Hematopoietic multipotent progenitor cell treated with erythropoietin and hydrocortisone succinate and interleukin-3 and kit ligand, for 8 days (in vitro differentiated cells): ENCODE measurements at places on chromosomes 12 and 14.

DNA sequence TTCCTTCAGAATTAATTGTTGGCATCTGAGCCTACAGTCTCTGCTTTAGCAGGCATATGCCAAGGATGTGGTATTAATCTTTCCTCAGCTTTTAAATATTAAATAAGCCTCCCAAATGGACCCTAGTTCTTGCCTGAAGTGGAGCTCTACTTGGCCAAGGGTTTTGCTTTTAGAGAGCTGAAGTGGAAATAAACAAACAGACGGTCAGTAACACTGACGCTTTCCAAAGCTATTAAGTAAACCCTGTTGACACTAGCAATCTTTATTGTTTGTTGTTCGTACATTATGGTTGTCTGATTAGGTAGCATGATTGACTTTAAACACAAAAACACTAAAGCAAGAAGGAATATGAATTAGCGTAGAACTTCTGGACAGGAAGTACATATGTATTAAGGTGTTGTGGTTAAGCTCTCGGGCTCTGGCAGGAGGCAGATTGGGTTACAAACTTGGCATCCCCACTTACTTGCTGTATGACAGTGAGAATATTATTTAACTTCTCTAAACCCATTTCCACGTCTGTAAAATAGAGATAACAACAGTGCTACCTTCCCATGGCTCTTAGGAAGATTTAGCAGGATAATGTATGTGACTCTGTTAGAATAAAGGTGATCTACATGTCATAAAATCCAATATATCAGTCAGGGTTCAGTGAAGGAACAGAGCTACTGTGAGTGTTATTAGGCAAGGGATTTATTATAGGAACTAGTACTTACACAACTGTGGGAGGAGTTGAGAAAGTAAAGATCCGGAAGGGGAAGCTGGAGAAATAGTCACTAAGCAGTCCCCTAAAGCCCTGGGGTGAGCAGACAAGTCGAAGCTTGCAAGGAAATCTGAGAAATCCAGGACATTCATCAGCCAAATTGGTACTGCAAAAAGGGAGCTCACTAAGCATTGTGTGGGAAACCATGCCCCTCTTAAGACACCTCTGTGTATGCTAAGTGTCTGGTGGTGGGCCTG, 92.2 kb upstream of the ATF7IP start:
- peak; percentile 78 for DNase-seq

DNA sequence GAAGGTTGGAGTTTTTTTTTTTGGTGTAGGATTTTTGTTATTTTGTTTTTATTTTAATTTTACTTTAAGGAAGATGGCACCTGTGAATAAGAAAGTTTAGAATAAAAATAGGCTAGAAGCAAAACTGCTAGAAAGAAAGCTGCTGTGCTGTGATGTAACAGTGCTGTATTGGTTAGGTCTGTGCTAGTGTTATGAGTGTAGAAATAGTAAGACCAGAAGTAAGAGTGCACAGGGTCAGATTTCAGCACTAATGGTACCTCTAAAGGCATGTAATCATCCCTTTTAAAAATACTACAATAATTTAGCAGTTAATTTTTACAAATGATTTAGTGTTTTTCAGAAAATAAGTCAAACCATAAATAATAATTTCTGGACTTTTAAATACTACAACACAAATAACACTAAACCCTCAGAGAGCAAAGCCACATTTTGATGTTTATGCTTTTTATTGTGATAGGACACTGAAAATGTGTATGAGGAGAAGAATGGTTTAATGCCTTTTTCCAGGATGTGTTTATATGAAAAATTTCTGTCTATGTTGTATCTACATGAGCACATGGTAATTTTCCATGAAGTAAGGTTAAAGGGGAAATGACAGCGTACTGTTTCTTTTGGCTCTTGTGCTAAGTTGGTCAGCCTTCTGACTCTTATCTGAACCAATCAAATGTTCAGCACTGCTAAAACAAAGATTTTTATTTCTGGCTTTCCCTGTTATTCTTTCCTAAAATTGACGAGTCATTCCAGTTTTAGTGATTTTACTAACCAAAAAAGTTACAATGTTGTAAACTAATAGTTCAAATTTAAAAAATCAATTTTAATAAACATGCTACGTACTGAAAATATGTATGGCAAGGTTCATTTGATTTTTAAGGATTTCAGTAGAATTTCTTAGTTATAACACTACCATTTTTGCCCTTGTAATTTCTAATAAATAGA, 96.1 kb downstream of the PPHLN1 start:
- DNase-seq: peak; percentile 46

DNA sequence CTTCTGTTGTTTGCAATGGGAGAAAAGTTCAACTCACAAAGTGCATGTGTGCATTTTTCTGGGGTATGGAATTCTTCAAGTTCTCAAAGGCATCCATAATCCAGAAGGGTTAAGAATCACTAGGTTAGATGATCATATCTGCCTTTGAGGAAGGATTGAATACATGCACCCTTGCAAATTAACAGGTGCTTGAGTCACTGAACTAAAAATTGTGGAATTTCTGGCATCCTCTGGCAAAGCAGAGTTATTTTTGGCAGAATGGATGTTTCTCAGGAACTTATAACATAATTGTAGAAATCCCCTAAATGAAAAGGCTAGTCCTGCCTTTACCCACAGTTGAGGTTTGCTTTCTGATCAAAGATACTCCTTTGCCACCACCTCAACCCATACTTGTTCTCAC, 136.5 kb upstream of the DYRK2 start:
- no peak for DNase-seq

DNA sequence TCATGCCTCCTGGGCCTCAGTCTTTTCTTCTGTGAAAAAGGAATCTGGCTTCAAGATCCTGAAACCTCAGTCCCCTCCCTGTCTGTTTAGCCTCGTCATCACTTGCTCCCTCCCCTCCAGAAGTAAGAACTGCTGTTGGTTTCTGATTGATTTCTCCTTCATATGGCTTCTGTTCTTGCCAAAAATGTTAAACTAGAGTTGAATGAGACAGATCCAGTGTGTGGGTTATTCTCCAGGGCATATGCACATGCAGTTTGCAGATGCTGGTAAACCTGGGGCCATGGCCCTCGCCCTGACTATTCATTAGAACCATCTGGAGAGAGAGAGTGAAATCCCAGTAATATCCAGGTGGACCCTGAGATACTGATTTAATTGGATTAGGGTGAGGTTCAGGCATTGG, 175.1 kb downstream of the TMEM132C start:
- DNase-seq: no peak

- no peak for DNase-seq
These were observed 230.5 kb downstream of the ETNK1 start for GRCh38 chr12:22855456-22855855.

DNA sequence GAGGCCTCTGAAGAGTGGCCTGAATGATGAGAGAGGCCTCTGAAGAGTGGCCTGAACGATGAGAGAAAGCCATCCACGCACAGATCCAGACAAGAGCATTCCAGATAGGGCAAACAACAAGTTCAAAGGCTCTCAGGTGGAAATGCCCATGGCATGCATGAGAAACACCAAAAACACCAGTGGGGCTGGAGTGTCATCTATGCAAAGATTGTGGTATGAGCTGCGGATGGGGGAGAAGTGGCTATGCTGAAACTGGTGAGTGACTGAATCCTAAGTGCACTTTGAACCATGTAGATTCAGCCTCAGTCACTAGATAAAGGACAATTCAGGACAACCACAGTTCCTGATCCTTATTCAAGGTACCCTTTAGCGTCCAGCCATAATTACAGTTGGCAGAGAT, 79.4 kb upstream of the GZMB start:
- DNase-seq: no peak

GRCh38 chr12:74537126-74537706, 419 bp upstream of the ATXN7L3B start:
- peak; percentile 81 for DNase-seq
